ENCODE measurements at places on chromosomes 11 and 22. TPM values are rescaled to one million over a fixed set of nuclear protein-coding genes. Genes with fewer than 3 reads are reported as not detected.

The OR52A1 gene
- total RNA-seq = not detected

The LDHA gene
- total RNA-seq = 2,733 TPM

The CSF2RB gene
- not detected for total RNA-seq

The CRYBB3 gene
- not detected for total RNA-seq
